Tongue (tissue), 3 donors: ENCODE measurements at places on chromosomes 7 and 10. TPM values are rescaled to one million over a fixed set of nuclear protein-coding genes. Genes with fewer than 3 reads are reported as not detected.

DNA sequence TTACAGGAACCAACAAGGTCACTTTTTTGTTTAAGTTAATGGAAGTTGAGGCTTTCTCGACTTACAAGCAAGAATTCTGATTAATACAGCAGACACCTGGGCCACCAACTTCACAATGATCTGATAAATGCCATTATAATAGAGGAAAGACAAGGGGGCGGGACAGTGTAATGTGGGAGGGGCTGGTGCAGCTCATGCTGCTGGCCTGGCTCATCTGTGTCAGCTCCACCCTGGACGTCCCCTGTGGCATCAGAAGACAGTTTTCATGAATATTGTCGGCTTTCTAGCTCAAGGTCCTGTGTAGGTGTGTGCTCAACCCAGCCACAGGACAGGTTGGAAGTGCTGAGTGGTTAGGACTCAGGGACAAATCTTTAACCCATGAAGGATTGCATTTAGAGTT, 57.0 kb downstream of the MTURN start:
- DNase-seq: no peak

GRCh38 chr10:21972584-21972983, 30.9 kb downstream of the DNAJC1 start:
- no peak for DNase-seq

- DNase-seq: no peak
These were observed 423.2 kb upstream of the PCDH15 start for GRCh38 chr10:55224007-55224781.

DNA sequence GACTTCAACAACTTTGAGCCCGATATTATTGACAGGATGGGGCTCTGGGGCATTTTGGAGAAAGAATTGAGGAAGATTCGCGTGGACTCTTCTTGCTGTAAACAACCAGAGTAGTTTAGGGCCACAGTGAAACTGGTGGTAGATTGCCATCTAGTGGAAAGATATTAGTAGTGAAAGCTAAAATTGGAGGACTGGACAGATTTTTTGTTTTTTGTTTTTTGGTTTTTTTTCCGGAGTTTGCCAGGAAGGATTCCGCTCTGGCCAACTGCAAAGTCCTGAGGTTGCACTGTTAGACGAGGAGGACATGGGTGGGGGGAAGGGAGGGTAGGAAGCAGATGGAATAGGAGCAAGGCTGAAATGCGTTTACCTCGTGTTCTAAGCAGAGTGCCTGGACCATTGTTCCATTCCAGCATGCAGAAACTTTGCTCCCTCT, 11.7 kb downstream of the NOBOX start:
- DNase-seq: peak; percentile 78

The SH2D4B gene
- not detected for total RNA-seq
